ENCODE measurements at places on chromosomes 4 and X. TPM values are rescaled to one million over a fixed set of nuclear protein-coding genes. Genes with fewer than 3 reads are reported as not detected.

The DCAF8L2 gene
- not detected for total RNA-seq

The IQCM gene
- 0.94 TPM for total RNA-seq

The AFM gene
- total RNA-seq: not detected

The NWD2 gene
- total RNA-seq: not detected

The VCX3A gene
- total RNA-seq: not detected

The PRRG1 gene
- 18.1 TPM for total RNA-seq

The LRIT3 gene
- not detected for total RNA-seq

The TMEM271 gene
- not detected for total RNA-seq

The TMEM154 gene
- total RNA-seq: 0.24 TPM

The TFE3 gene
- total RNA-seq: 36.9 TPM

DNA sequence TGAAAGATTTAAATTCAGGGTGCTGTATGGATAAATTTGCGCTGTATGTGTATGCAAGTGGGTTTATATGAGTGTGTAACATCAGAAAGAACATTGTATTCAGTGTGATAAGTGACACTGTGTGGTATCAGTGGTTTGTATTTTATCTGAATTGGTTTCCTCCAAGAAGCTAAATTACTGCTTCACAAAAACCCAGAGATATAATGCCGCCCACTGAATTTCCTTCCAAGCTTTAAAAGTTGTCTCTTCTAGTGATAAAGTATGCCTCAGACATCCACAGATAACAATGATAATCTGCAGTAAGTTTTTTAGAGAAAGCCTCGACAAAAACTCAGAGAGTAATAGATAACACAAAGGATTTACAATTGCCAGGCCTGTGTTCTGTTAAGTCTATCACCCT, 710.6 kb upstream of the HS3ST1 start:
- no peak for DNase-seq

DNA sequence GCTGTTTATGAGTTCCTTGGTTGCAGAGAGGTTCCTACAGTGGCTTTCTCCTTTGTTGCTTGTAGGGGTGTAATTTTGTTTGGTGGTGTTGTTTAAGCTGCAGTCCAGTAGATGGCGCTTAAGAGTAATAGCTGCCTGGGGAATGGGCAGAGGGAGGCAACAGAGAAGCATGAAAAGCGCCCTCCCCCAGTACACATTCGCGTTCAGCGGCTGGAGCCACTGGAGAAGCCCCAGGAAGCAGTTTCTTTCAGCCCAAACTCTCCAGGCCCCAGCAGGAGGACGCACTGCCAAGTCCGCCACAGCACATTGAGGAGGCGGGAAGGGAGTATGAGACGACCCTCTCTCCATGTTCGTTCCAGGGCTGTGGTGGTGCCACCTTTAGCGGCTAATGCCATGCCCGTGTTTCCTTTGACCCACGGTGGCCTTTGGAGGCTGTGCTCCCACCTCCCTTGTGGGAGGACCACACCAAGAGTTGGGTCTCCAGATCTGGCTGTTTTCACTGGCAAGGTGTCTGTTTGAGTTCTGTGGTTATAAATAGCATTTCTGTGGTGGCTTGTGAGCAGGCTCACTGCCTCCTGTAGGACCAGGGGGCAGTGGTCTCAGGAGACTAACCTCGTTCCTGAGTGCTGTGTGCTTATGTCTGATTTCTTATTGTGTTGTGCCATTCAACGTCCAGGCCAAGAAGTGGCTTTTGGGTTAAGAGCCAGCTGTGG, 252.3 kb downstream of the ARHGAP10 start:
- peak; percentile 54 for DNase-seq

DNA sequence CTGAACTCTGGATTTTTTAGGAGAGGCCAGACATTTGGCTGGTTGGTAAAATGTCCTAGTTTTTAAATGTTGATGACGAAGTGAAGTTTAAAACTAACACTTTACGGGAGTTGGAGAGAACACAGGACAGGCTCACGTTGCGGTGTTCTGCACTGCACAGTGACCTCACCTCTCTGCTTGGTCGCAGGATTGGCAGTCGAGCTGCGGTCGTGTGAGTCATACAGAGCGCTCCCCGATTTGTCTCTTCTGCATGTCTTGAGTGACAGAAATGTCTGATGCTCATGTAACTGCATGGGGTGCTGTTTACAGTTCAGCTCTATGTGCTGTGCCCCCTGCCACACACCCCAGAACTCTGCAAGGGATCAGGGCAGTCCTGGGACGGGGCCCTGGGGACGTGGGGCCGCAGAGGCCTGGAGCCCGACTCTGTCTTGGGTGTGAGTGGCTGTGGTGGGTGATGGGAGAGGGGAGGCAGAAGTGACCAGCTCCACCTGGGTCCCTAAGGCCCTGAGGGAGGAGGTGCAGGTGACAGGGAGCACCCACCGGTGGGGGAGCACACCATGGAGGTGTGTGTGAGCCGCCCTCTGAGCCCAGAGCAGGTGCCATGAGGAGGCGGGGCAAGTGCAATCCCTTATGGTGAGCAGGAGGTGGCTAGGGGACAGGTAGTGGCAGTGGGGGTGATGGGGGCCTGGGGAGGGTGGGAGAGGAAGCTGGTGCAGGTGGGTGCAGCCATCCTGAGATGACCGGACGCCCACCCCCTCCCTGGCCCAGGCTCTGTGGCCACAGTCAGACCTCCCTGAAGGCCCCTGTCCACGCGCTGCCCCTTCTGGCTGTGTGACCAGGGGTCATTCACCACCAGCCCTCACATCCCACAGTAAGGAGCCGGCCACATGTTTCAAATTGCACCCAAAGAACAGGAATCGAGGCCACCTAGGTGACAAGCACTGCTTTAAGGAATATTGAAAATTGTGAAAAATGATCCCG, 77.9 kb upstream of the ADRA2C start:
- DNase-seq: peak; percentile 45

DNA sequence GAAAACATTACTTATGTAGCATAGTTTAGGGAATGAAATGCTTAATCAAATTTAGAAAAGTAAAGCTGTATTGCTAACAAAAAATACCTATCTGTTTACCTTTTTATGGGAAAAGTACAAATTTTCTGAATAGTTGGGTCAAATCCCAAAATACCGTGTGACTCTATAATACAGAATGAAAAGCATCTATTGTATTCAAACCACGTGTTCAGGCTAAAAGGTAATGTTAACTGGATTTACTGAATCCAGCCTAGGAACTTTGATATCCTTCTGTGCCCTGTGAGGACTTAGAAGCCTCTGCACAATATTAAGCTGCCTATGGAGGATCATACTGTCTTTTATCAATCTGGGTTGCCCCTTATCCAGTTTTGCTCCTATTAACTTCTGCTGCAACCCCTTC, 36.3 kb upstream of the AGA start:
- DNase-seq: no peak

DNA sequence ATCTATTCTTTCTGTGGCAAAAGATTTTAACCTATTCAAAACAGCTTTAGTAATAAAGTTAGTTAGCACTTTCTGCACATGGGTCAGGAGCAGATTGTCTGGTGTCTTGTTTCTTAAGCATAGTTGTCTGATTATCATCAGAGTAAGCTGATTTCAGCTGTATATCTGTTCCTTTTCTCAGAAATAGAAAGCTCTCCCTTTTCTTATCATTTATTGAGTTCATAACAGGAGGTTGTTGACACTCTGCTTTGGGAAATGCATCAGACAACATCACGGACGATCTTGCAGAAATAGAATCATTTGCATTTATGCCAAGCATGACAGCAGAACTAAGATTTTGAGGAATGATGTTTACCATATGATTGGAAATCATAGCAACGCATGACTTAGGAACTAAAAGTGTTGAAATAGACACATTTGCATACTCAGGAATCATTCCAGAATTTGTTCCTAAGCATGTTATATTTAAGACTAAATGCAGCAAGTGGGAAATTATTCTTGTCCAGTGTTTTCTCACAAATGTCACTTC, 66.7 kb downstream of the RBMX2 start:
- no peak for DNase-seq

DNA sequence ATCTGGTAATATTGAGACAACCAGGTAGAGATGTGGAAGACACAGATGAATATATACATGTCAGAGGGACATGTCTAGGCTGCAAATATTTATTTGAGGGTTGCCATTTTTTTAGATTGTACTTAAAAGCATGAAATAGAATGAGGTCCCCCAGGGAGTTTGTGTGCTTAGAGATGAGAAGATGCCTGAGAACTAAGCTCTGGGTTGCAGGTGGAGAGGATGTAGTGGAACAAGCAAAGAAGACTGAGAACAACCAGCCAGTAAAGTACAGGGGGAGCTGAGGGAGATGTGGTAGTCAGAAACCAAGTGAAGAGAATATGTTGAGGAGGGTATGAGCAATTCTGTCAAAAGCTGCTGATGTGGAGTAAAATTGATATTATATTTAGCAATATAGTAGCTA, 95.6 kb upstream of the UNC5C start:
- no peak for DNase-seq

DNA sequence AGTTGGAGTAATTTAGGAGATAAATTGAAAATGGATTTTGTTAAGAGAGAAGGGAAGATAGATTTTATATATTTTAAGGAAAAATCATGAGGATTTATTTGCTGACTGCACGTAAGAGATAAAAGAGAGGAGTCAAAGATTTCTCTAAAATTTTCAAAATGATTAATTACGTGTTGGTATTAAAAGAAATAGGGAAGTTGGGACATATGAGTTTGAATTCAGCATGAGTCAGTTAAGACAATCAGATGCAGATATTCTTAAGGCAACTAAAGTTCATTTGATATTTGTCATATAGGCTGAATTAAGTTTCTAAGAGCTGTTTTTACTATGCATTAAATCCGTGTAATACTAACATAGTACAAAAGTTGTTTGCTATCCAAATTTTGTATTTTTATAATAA, 46.9 kb downstream of the TET2 start:
- no peak for DNase-seq

- peak; percentile 48 for DNase-seq
These were observed 53.9 kb downstream of the PAPSS1 start for GRCh38 chr4:107666134-107666533.

DNA sequence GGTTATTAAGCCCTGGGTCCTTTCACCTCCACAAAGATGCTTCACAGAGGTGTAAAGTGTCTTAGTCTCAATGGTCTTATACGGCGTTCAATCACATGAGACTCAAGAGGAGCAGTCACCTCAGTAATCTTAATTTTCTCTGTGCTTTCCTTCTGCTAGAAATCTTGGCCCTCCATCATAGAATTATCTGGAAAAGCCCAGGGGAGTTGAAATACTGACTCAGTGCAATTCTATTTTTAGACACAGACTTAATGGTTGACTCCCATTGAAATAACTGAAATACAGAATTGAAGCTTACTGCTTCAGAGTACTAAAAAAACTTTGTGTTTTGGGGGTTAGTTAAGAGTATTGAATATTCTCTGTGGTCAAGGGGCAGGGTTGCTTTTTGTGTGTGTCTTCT, 94.5 kb upstream of the IL15 start:
- peak; percentile 49 for DNase-seq

- DNase-seq: no peak
These were observed 439.5 kb downstream of the NAF1 start for GRCh38 chr4:162727232-162727631.

All from myocyte (in vitro differentiated cells).